Uterus (tissue), 4 donors: ENCODE measurements at places on chromosomes 5 and 9. TPM values are rescaled to one million over a fixed set of nuclear protein-coding genes. Genes with fewer than 3 reads are reported as not detected.

DNA sequence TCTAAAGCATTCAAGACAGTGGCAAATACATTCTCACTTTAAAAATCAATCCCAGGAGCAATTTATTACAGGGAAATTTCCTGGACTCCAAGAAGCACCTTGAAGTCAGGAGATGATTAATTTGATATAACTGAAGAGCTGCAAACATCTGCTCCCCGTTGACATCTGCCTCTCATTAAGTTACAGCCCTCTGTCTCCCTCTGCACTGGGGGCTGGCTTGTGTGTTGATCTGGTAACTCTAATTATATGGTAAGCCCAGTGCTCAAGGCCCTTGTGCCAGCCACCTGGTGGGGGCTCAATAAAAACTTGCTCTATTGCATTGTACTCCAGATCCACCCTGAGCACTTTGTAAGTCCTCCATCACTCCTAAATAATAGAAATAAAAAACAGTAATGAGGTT is 131.1 kb upstream of the ZNF462 start:
- no peaks in the 10 kb centered on the region for H3K4me1 ChIP-seq
- no peak overlapping the region for H3K27ac ChIP-seq
- no peaks in the 10 kb centered on the region for H3K36me3 ChIP-seq
- DNase-seq, result no peak
- H3K27me3 ChIP-seq, result no peaks in the 10 kb centered on the region
- H3K4me3 ChIP-seq, result no peak overlapping the region

DNA sequence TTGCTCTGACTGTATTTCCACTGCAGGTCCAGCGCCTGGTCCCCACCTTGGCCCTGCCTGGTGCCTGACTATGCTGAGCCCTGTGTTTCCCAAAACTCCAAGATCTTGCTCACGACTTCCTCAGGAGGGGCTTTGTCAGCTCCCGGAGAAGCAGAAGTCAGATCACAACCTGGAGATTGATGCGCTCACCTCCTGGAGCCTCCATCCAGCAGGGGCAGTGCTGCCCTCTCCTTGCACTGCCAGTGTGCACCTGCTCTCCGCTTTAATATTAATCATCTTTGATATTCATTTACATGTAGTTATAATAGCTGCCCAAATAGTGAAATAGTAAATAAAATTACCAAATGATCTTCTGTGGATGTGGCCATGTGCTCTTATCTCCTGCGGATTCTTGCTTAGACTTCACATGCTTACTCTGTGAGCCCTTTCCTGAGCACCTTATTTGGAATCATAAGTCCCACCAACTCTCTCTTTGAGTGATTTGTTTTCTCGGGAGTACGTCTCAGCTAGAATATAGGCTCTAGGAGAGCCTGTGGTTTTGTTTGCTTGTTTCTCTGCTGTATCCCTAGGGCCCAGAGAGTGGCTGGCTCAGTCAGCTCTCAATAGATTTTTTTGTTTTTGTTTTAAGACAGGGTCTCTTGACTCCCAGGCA is 17.4 kb downstream of the MAML1 start:
- no peak overlapping the region for H3K4me3 ChIP-seq
- no peaks in the 10 kb centered on the region for H3K4me1 ChIP-seq
- H3K27ac ChIP-seq, result no peak overlapping the region
- H3K36me3 ChIP-seq, result no peaks in the 10 kb centered on the region
- H3K27me3 ChIP-seq, result no peaks in the 10 kb centered on the region
- no peak for DNase-seq

DNA sequence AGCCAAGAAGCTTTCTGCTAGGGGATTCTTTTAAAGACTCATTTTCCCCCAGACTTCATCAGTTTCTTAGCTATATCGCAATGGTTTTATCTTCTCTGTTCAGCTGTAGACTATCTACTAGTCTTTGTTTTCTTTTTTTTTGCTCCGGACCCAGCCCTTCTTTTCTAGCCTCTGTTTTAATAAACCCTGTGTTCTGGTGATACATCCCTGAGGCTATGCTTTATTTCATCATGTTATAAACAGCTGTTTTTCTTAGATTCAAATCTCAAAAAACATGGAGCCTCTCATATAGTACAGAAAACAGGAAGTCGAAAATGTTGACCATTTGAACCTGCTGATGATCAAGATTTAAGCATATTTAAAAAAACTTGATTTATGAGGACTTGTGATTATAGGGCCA is 37.8 kb downstream of the SCGB3A1 start:
- no peak overlapping the region for H3K4me3 ChIP-seq
- H3K27ac ChIP-seq, result no peak overlapping the region
- no peaks in the 10 kb centered on the region for H3K27me3 ChIP-seq

- no peaks in the 10 kb centered on the region for H3K27me3 ChIP-seq
- H3K4me1 ChIP-seq, result no peaks in the 10 kb centered on the region
- no peak overlapping the region for H3K4me3 ChIP-seq
- no peak for DNase-seq
- no peak overlapping the region for H3K27ac ChIP-seq
- H3K36me3 ChIP-seq, result no peaks in the 10 kb centered on the region
Observed at GRCh38 chr9:5488221-5489008, 21.9 kb upstream of the PDCD1LG2 start.

DNA sequence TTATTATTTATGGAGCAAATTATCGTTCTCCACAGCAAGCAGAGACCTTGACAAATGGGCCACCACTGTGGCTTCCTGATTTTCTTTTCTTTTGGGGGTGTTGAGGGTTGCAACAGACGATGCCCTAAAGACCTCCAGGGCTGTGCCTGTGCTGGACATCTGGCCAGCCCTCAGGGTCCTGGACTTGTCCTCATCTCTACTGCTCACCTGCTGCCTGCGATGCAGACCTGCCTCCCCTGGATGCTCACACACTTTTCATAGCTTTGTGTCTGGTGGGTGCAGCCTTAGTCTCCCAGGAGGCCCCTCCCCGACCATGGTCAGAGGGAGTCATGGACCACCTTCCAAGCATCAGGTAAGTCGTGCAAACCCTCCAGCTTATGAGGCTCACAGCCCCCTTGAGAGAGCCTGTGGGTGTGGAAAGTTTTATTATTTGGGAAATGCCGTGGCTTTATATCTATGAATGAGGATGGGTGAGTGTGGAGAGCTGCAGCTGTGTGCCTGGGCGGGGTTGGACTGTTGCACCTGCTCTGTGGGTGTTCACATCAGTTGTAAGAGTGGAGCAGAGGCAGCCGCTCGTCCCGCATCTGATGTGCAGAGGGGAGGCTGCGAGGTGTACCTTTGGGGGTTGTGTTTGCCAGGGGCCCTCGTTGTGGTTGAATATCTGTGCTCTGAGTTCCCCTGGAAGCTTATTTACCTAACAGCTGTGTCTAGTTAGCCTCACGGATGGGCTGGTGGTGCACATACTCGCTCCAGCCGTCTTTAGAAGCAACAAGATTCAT is 126.3 kb upstream of the IRX4 start:
- no peaks in the 10 kb centered on the region for H3K36me3 ChIP-seq
- no peaks in the 10 kb centered on the region for H3K4me1 ChIP-seq
- no peak for DNase-seq
- H3K27ac ChIP-seq, result no peak overlapping the region

GRCh38 chr5:6260846-6261245 is 117.5 kb downstream of the MED10 start:
- DNase-seq, result no peak
- no peak overlapping the region for H3K4me3 ChIP-seq
- H3K27ac ChIP-seq, result no peak overlapping the region
- no peaks in the 10 kb centered on the region for H3K36me3 ChIP-seq
- no peaks in the 10 kb centered on the region for H3K4me1 ChIP-seq

DNA sequence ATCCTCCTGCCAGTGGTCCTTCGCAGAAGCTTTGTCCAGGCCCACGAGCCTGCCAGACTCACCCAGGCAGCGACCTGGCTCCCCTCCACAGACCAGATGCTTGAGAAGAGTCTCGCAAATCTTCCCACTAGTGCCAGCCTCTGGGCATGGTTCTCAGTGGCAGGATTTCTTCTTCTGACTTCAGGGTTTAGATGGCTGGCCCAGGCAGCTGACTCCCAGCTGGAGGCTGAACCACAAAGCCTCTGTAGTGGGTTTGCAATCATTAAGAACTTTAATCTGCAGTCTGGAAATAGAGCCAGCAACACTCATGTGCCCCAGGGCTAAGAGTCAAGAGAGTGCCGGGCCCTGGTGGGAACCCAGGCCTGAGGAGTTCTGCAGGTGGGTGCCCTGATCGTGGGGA is 90.6 kb upstream of the ICE1 start:
- H3K4me1 ChIP-seq, result no peaks in the 10 kb centered on the region
- no peak overlapping the region for H3K27ac ChIP-seq
- no peaks in the 10 kb centered on the region for H3K36me3 ChIP-seq
- no peak overlapping the region for H3K4me3 ChIP-seq
- H3K27me3 ChIP-seq, result no peaks in the 10 kb centered on the region

GRCh38 chr9:89899573-89899972 is 294.8 kb downstream of the GADD45G start:
- H3K4me1 ChIP-seq, result no peaks in the 10 kb centered on the region
- H3K4me3 ChIP-seq, result no peak overlapping the region
- no peak for DNase-seq

GRCh38 chr5:176528301-176528700 is 8.9 kb downstream of the RNF44 start:
- no peak overlapping the region for H3K4me3 ChIP-seq
- H3K27me3 ChIP-seq, result no peaks in the 10 kb centered on the region
- H3K4me1 ChIP-seq, result no peaks in the 10 kb centered on the region
- no peak overlapping the region for H3K27ac ChIP-seq
- no peaks in the 10 kb centered on the region for H3K36me3 ChIP-seq

DNA sequence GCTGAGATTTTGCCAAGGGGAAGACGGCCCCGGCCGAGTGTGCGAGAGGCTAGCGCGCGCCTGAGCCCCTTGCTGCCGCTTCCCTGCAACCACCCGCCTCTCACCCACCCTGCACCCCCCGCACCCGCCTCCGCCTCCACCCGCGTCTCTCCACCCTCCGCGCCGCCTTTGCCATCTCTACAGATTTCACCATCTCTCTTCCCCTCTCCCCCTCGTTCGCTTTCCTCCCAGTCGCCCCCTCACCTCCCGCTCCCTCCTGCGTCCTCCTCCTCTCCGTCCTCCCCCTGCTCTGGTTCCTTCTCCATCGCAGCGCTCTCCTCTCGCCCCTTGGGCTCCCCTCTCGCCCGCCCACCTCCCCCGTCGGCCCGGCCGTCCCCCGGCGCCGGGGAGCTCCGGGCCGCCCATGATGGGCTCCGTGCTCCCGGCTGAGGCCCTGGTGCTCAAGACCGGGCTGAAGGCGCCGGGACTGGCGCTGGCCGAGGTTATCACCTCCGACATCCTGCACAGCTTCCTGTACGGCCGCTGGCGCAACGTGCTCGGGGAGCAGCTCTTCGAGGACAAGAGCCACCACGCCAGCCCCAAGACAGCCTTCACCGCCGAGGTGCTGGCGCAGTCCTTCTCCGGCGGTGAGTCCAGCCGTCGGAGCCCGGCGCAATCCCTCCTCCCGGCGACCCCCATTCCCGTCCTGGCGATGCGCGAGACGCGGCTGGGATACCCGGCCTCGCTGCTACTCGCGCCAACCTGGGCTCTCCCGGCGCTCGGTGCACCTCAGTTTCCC is at the start of gene PRDM12:
PRDM12 (plus strand) TSS at position 344 of the 778 bp plus-strand sequence; CDS start at position 404, 60 bp downstream.
- H3K27me3 ChIP-seq, result peaks cover 38% of the 10 kb centered on the region
- no peak within 1 kb of the TSS for H3K4me3 ChIP-seq
- H3K36me3 ChIP-seq, result no peaks in the 10 kb centered on the region
- no peak for DNase-seq

DNA sequence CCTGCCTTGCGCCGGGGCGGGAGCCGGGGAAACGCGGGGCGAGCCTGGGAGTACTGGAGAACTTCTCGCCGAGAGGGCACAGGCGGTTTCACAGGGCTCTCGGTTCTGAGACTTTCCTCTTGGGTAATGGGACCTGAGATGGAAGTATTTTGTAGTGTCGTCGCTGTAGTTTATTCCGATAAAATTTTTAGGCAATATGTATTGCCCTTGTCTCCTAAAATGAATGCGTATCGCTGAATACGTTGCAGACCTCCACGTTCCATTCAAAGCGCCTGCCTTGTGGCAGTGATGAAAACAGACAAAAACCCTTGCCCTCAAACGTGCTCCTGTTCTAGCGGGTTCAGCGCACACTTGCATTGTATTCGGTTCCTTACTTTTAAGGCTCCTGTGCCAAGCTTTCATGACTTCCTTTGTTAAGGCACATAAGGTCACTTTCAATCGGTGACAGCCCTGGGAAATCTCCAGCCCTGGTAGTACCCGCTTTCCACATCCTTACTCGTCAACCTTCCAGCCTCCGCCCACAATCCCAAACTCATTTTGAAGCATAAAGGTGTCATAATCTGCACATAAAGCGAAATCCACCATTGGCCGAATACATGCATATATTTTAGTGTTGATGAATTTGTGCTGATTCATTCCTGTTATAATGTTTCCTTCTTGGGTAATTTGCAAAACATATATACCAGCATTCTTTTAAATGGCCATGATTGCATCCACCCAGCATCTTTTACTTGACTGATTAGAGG is 694 bp downstream of the RMI1 start:
- H3K36me3 ChIP-seq, result no peaks in the 10 kb centered on the region
- DNase-seq, result peak; percentile 28
- no peaks in the 10 kb centered on the region for H3K27me3 ChIP-seq
- H3K4me1 ChIP-seq, result peaks cover 8% of the 10 kb centered on the region

DNA sequence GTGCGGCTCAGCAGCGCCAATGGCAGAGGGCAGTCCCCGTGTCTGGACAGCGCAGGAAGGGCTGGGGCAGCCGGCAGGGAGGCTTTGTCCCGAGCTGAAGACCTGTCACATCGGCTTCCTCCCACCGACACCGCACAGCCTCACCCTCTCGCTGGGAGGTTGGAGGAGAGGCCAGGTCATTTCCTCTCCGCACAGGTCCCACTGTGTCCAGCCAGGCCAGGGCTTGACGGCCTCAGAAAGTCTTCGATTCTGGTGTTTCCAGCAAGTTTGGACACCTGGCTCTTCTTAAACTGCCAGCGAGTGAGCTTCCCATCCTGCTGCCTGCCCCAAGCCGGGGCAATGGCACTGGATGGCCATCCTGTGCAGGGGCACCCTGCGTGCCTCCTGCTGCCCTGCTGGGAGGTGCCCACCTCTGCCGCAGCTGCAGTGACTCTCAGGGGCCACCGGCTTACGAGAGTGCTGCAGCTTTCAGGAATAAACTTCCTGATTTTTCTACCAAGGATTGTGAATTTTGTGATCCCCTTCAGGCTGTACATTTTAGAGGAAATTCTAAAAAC is 33.9 kb downstream of the AHRR start:
- H3K27ac ChIP-seq, result no peak overlapping the region
- H3K4me3 ChIP-seq, result no peak overlapping the region
- no peaks in the 10 kb centered on the region for H3K27me3 ChIP-seq
- DNase-seq, result no peak

GRCh38 chr5:77463905-77464304 is 28.2 kb downstream of the WDR41 start:
- H3K4me3 ChIP-seq, result no peak overlapping the region
- H3K27ac ChIP-seq, result no peak overlapping the region
- DNase-seq, result no peak
- no peaks in the 10 kb centered on the region for H3K27me3 ChIP-seq

PKN3 gene
- total RNA-seq, result 19.5 TPM

FAM120A gene
- total RNA-seq, result 96.7 TPM

FGF10 gene
- total RNA-seq, result 5.9 TPM

PCDHGB3 gene
- total RNA-seq, result 14.1 TPM

ACTBL2 gene
- total RNA-seq, result not detected

KIF4B gene
- 0.07 TPM for total RNA-seq

TMEM215 gene
- not detected for total RNA-seq
